Right hindlimb (tissue), 1 donor: ENCODE measurements at places on chromosomes 12 and 14.

DNA sequence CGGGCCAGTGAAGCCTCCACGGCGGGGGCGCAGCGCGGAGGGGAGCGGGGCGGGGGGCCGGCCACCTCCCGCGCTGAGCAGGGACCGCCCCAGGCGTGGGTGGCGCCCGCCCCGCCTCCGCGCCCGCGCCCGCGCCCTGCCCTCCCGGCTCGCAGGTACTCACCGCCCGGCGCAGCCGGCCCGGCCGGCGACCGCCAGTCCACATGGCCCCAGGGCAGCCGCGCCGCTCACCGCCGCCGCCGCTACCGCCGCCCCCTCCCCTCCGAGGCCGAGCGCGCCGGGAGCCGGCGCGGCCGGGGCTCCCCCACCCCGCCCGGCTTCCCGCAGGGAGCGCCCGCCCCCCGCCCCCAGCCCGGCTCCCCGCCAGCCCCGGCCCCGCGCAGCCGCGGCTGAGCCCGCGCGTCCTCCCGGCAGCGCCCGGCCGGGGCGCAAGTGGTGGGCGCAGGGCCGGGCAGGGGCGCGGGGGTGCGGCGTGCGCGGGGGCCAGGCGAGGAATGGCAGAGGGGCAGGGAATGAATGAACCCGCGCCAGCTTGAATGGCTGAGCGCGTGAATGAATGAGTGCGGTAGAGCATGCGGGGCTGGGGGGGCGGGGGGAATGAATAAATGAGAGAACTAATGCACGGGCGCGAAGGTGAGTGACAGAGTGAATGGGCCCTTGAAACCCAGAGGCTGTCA, at the start of gene BEGAIN:
TSS of gene BEGAIN (minus strand) at position 332 of the 677 bp plus-strand sequence. CDS start at position 205, 127 bp downstream.
- no peak for DNase-seq

DNA sequence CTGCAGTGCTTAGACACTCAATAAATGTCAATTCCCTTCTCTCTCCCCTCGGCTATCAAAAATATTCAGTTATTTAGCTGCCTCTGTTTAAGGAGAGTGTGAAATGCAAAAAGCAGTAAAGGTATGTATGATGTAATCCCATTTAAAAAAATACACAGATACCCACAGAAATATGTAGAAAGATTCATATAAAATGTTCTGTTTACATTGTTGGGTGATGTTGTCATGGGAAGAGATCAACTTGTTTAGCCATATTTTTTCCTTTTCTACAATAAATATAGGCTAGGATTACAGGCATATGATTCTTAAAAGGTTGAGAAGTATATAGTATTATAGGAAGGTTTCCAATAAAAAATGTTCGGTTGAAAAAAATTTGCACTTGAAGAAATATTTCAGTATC, 7.8 kb downstream of the PPP2R3C start:
- DNase-seq: no peak

GRCh38 chr14:104871145-104871655, 6.1 kb downstream of the CEP170B start:
- DNase-seq: no peak

- no peak for DNase-seq
Observed at GRCh38 chr12:131803961-131804521, 24.2 kb upstream of the MMP17 start.

- no peak for DNase-seq
Observed at GRCh38 chr14:43754838-43755237, 752.2 kb downstream of the FSCB start.

DNA sequence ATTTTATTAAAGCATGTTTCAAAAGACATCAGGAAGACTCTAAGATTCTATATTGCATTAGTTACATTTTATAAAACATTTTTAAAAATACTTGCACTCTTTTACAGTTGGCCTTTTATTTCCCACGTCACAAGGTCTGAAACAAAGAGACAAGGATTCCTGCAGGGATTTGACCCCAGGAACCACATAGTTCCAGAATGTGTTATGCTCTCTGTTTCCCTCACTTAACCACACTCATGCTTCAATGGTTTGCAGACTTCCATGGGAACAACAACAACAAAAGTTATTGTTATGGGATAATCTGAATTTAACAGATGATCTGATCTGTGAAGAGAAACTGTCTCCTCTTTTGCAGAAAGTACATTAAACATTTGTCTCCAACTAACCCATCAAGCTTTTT, 104.3 kb upstream of the PPFIA2 start:
- DNase-seq: no peak
